ENCODE measurements at places on chromosomes 2 and 18. TPM values are rescaled to one million over a fixed set of nuclear protein-coding genes. Genes with fewer than 3 reads are reported as not detected.

Gene PROM2
- 1.2 TPM for total RNA-seq

Gene MRPL53
- 48.0 TPM for total RNA-seq

Gene L3MBTL4
- 0.58 TPM for total RNA-seq

Gene ALPI
- total RNA-seq = not detected

Gene MTA3
- 70.4 TPM for total RNA-seq

Gene SMAD7
- 62.9 TPM for total RNA-seq

Gene LINC00305
- total RNA-seq = not detected

- H3K4me3 ChIP-seq = no peak overlapping the region
- H3K4me1 ChIP-seq = peaks cover 6% of the 10 kb centered on the region
- H3K27ac ChIP-seq = no peak overlapping the region
- peaks cover 28% of the 10 kb centered on the region for H3K36me3 ChIP-seq
- H3K27me3 ChIP-seq = no peaks in the 10 kb centered on the region
- DNase-seq = no peak
These were observed 4.4 kb downstream of the LYPD1 start for GRCh38 chr2:132665401-132666140.

DNA sequence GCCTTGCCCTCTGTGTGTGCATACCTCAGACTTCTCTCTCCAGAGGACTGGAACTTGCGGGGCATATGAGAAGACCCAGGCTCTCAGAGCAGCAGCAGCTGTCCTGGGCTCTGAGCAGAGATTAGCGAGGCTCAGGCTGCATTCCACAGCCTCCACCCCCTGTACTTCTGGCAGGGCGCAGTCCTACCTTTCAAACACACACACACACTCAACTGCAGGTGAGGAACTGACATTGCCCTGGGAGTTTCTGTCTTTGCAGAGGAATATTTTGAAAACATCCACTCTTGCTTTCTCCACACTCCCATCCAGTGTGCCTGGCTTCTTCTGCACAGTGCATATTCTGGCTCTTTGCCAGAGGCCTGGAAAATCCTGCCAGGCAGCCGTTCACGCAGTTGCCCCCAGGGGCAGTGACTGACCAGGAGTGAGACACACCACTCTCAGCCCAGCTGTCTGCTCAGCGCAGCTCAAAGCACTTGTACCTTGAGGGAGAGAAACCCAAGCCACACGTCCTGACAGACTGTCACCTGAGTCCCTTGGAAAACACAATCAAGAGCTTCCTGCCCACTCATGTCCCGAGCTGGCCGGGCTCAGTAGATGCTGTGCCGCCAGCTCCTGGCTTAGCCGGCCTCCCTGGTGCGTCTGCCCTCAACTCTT, 460.8 kb downstream of the RNF144A start:
- no peak overlapping the region for H3K4me3 ChIP-seq
- no peak for DNase-seq

GRCh38 chr2:230678451-230678850, 34.2 kb upstream of the CAB39 start:
- peaks cover 14% of the 10 kb centered on the region for H3K4me1 ChIP-seq
- no peak overlapping the region for H3K4me3 ChIP-seq

- no peak overlapping the region for H3K4me3 ChIP-seq
- no peaks in the 10 kb centered on the region for H3K27me3 ChIP-seq
- no peak overlapping the region for H3K27ac ChIP-seq
- DNase-seq = no peak
- H3K36me3 ChIP-seq = no peaks in the 10 kb centered on the region
These were observed 861.8 kb downstream of the BCL11A start for GRCh38 chr2:59691518-59692190.

DNA sequence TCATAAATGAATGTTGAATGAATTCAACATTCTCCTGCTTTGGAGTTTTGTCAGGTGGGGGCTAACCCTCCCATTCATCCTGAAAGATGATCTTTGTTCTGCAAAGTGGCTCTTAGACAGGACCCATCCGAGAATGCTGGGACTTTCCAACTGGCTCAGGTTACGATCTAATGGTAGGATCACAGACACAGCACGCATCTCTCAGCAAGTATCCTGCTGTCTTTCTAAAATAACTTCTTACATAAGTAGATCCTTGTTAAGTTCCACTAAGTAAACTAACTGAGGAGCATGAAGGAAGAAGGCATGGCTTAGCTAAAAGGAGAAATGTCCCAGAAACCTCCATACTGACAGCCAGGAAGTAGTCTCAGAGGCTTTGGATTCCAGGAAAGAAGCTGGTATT, 23.7 kb downstream of the CYP27A1 start:
- no peak overlapping the region for H3K27ac ChIP-seq
- no peaks in the 10 kb centered on the region for H3K27me3 ChIP-seq
- DNase-seq = peak; percentile 41
- H3K4me1 ChIP-seq = peaks cover 13% of the 10 kb centered on the region
- no peak overlapping the region for H3K4me3 ChIP-seq

GRCh38 chr2:189599245-189599644, 18.7 kb upstream of the SLC40A1 start:
- no peaks in the 10 kb centered on the region for H3K27me3 ChIP-seq
- no peaks in the 10 kb centered on the region for H3K36me3 ChIP-seq
- H3K27ac ChIP-seq = no peak overlapping the region
- H3K4me3 ChIP-seq = no peak overlapping the region
- peak; percentile 69 for DNase-seq

DNA sequence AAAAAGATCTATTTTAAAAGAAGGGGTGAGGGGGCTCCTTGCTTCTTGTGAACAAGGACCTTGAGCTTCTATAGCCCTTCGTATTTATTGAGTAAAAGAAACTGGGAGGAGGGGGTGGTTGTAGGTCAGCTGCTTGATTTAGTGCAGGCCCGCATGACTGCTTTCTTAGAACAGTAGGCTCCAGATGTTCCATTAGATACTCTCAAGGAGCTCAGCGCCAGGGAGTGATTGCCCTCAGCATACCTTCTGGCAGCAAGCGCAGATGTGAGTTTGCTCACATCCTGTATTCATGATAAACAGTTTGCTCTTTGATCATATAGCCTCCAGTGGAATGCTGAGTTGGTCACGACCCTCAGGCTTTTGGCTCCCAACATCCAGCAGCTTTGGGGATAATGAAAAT, 108.9 kb upstream of the XPO1 start:
- no peak for DNase-seq
- H3K36me3 ChIP-seq = no peaks in the 10 kb centered on the region
- H3K4me3 ChIP-seq = no peak overlapping the region
- H3K27ac ChIP-seq = no peak overlapping the region

GRCh38 chr2:157501026-157501425, 57.1 kb upstream of the CYTIP start:
- no peaks in the 10 kb centered on the region for H3K4me1 ChIP-seq
- no peaks in the 10 kb centered on the region for H3K36me3 ChIP-seq
- no peaks in the 10 kb centered on the region for H3K27me3 ChIP-seq
- H3K27ac ChIP-seq = no peak overlapping the region
- no peak for DNase-seq
